ENCODE measurements at places on chromosomes 1 and 21.

GRCh38 chr1:197915862-197916499 is 1.2 kb upstream of the LHX9 start:
- DNase-seq = no peak

- no peak for DNase-seq
Observed at GRCh38 chr1:66160719-66161118, 368.0 kb downstream of the PDE4B start.

DNA sequence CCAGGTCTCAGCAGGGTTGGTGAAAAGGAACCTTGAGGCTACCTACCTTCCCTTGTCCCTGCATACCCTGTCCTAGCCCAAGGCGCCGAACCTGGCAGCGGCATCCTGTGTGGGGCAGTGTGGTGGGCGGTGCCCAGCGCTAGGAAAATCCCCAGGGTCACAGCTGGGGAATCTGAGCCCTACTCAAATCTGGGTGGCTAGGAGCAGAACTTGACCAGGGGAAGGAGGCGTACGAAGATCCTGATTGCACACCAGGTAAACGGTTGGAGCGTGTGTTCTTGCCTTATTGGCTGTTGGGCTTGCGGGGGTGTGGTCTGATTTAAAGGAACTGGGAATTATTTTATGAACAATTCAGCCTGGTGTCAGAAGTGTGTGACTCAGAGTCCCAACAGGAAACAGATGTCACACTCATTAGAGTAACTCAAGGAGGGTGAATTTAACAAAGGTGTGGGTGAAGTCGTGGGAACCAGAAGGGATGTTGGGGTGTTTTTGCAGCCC is 118.6 kb downstream of the LRIG2 start:
- DNase-seq = no peak

- no peak for DNase-seq
Observed at GRCh38 chr1:225146478-225146877, 217.0 kb downstream of the DNAH14 start.

- DNase-seq = no peak
Observed at GRCh38 chr1:228860911-228861831, 125.9 kb downstream of the RHOU start.

GRCh38 chr1:29779146-29779545 is 542.8 kb downstream of the PTPRU start:
- no peak for DNase-seq

DNA sequence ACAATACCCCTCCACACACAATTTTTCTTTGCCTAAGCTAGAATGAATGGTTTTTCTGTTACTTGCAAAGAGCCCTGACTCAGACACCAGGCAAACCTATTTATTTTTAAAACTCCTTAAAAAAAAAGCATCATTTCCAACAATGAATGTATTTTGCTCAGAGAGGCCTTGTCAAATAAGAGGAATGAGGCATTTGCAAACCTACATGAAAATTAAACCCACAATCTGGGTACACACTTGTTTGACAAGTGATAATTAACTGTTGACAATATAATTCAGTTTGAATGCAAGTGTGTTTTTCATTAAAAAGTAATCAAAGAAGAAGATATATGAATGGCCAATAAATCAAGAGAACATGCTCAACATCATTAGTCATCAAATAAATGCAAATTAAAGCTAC is 339.5 kb downstream of the PTPRU start:
- DNase-seq = no peak

GRCh38 chr21:46661211-46661625 is 25.7 kb downstream of the PRMT2 start:
- no peak for DNase-seq

GRCh38 chr1:230749150-230749549 is 2.0 kb downstream of the CAPN9 start:
- DNase-seq = no peak

DNA sequence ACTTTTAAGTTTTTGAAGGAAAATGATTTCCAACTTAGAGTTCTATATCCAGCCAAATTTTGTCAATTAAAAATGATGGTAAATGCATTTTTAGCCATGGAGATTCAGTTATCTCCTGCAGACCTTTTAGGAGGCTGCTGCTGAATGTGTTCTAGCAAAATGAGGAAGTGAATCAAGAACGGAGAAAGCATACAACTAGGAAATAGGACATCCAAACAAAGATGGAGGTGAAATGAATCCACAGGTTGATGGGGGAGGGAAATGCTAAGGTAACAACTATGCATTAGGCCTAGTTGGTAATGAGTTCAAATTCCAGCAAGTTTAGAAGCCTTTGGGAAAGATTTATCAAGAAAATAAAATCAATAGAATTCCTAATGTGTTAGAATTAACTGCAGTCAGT is 80.5 kb downstream of the FNBP1L start:
- no peak for DNase-seq

GRCh38 chr1:247747616-247748015 is 325 bp downstream of the OR14A2 start:
- DNase-seq = no peak

DNA sequence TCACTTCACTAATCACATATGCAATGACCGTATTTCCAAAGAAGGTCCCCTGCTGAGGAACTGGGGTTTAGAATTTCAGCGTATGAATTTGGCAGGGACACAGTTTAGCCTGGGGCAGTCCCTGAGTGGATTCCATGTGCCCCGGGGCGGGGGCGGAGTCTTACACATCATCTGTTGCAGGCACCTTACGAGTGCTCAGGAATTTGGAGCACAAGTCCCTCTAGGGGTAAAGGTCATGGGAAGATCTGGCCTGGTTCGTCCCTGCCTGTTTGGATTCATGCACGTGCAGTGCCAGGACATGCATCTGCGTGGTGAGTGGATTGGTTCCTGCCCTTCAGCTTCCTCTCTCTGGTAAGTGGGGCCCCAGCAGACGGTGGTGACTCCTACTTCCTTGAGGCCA is 208.3 kb upstream of the C1orf174 start:
- DNase-seq = no peak

- DNase-seq = no peak
Observed at GRCh38 chr1:150683914-150684313, 13.0 kb downstream of the GOLPH3L start.

DNA sequence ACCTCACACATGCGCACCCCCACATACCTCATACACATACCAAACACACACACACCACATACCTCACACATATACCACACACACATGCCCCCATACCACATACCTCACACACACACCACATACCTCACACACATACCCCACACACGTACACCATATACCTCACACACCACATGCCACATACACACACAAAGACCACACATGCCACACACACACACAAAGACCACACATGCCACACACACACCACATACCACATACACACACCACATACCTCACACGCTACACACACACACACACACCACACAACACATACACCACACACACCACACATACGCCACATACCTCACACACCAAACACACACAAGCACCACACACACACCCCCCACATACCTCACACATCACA is 30.0 kb downstream of the HIVEP3 start:
- DNase-seq = no peak

DNA sequence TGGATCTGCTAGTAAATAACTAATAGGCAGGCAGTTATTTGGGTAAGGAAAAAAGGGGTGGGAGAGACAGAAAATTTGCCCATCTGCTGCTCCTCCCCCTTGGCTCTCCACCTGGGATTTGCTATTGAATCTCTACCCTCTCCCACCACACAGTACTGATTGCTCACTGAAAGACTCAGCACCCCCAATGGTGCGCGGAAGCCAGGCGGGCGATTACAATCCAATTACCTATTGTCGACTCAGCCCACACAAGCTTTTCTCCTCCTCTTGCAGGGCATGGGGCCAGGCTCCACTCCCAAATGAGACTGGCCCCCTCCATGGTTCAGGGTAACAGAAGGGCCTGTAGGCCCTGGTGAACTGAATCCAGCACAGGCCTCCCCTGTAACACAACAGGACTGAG is 2.7 kb upstream of the HMGN2 start:
- no peak for DNase-seq

DNA sequence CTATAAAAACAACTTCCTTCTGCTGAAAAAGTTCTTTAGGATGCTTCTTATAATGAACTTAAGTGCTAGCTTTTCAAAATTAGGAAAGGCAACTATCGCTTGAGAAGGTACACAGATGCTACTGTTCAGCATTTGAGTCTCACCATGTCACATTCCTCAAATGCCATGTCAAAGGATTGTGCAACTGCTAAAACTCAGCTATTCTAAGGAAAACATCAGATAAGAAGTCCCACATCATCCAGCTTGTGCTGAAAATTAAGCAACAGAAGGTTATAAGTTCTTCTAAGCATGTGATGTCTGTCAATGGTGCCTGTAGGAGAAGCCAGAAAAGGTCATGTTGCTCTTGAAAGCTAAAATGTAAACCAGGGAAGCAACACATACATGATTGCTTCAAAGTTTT is 36.5 kb downstream of the MCOLN2 start:
- no peak for DNase-seq

DNA sequence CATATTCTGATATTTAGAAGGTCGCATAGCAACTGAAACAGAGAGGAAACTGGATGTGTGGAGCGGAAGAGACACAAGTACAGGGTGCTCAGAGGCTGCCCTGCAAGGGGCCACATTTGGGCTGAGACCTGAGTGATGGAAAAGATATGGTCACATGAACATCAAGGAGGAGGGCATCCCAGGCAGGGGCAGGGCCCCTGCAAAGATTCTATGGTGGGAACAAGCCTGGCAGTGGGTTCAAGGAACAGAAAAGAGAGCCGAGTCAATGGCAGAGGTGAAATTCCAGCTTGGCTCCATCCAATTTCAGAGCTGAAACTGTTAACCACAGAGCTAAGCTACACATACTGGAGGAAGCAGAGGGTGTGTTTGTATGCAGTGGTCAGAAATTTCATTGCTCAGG is 227.7 kb downstream of the PRDM2 start:
- no peak for DNase-seq

- no peak for DNase-seq
Observed at GRCh38 chr1:61089338-61089737, 7.0 kb downstream of the NFIA start.

DNA sequence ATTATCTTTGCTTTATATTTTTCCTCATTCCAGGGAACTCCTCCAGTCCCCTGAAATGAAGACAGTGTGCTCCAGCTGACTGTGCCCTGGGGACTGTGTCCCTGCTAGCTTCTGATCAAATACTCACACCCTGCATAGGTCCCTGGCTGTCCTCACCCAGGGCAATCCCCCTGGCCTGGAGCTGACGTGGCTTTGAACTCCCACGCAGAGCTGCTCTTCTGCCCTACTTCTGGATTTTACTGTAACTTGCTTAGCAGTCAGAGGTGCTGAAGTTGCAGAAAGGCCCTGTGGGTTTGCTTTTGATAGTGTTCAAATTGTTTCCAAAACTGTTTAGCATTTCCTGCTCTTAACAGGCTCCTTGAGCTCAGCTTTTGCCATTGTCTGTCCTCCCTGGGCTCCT is 186.5 kb downstream of the FASLG start:
- no peak for DNase-seq

- no peak for DNase-seq
Observed at GRCh38 chr1:93328809-93329760, 16.6 kb upstream of the DR1 start.

DNA sequence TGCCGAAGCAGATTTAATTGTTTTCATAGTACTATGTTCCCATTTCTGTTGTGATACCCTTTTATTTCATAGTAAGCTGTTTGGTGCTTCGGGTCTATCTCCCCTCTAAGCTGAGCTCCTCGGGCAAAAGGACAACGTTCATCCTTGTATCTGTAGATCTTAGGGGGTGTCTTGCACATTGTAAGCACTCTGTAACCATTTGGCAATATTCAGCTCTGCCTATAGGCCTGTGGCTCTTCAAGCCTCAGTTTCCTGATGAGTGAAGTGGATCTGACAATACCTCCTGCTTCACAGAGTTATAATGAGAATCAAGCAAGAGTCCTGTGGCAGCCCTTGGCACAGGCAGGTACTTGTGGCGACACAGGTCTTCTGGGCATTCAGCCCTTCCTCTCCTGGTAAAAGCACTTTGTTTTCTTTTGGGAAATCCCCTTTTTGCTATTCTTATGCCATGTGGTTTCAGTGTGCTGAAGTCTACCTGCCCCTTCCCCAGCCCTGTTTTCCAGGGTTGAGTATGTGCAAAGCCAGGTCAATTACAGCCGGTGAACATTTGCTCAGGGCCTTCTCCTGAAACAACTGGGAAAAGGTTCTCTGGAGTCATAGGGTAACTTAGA is 8.5 kb upstream of the EXO1 start:
- no peak for DNase-seq

DNA sequence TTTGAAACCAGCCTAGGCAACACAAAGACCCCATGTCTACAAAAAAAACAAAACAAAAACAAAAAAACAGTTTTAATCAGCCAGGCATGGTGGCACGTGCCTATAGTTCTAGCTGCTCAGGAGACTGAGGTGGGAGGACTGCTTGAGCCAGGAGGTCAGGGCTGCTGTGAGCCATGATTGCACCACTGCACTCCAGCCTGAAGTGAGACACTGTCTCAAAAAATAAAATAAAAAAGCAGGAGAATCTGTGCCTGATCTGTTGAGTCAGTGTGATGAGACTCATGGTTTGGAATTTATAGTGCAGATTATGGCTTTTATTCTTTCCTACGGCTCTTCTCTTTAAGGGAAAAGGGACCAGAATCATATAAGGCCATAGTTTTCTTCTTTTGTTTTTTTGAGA is 16.5 kb downstream of the TRIT1 start:
- DNase-seq = no peak

- no peak for DNase-seq
Observed at GRCh38 chr1:152410599-152410998, 3.5 kb downstream of the CRNN start.

GRCh38 chr1:223231581-223231980 is 88.5 kb upstream of the TLR5 start:
- no peak for DNase-seq

- DNase-seq = no peak
Observed at GRCh38 chr1:20726932-20727745, 5.4 kb downstream of the SH2D5 start.
